ENCODE measurements at places on chromosomes 16 and 17.
A peak's percentile ranks its signal among the peaks of the same experiment; 100 is the strongest.

- DNase-seq: no peak
These were observed 487.5 kb upstream of the SALL1 start for GRCh38 chr16:51638339-51639135.

- DNase-seq: no peak
These were observed 1.2 kb upstream of the FDXR start for GRCh38 chr17:74873874-74874614.

- DNase-seq: no peak
These were observed 78.6 kb upstream of the ZFHX3 start for GRCh38 chr16:73126525-73126853.

- peak; percentile 60 for DNase-seq
These were observed 19.7 kb upstream of the SLC47A1 start for GRCh38 chr17:19513897-19514488.

- no peak for DNase-seq
These were observed 1.6 kb downstream of the PYCARD start for GRCh38 chr16:31200821-31201568.

DNA sequence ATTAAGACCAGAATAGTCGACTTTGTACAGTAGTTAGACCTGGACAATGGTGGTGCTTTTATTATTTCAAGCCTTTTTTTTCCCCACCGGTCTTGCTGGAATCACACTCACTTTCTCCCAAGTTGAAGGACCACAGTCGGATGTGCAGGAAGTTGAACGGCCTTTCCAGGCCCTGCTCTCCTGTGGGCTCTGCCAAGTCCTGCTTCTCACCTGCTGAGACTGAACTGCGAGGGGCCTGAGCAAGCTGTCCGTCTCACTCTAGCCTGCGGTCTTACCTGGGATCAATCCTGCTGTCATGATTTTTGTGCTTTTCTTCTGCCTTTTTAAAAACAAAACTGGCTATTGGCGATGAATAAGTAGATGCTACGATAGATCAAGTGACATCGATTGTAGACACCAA lies 1.3 kb downstream of the TLCD3A start:
- no peak for DNase-seq
